ENCODE measurements at places on chromosomes 12 and 14. TPM values are rescaled to one million over a fixed set of nuclear protein-coding genes. Genes with fewer than 3 reads are reported as not detected.

GRCh38 chr12:57401165-57401564, 29.7 kb downstream of the R3HDM2 start:
- no peak for DNase-seq

GMPR2 gene
- total RNA-seq = 87.8 TPM

GRCh38 chr12:89456565-89456964, 68.0 kb downstream of the GALNT4 start:
- peak; percentile 37 for DNase-seq

DNA sequence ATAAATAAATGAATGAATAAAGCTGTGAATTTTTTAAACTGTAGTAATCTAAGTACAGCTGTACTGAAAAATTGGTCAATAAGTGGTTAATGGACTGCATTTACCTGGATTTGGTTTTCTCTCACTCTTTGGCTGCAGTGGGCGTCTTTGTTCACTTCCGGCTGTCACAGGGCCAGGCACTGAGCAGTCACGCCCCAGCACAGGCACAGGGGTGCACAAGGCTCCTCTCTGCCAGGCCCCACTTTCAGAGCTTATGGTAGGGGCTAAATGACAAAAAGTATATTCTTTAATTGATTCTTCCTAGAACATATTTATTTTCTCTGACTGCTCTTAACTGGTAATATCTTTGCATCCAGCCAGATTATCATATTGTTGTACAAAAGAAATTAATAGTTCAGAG, 70.6 kb upstream of the DYNC1H1 start:
- DNase-seq = no peak

CCDC88C gene
- total RNA-seq = 0.06 TPM

DNA sequence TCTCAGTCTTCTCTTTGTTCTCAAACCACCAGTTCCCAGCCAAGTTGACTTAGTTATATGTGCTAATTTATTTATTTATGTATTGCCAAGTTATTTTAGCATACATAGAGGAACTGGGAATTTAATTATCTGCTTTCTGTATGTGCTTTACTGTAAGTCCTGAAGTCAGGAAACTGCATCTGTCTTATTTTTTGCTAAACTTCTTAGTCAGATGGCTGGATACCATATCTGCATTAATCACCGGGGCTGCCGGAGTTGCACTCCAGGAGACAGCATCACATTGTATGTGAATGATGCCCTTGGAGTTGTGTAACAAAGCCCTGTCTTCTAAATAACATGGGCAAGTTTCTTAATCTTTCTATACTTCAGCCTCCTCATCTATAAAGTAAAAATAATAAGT, 96.2 kb downstream of the MON2 start:
- peak; percentile 30 for DNase-seq

All from LHCN-M2 (cell line).